ENCODE measurements at places on chromosomes 7 and 10.

DNA sequence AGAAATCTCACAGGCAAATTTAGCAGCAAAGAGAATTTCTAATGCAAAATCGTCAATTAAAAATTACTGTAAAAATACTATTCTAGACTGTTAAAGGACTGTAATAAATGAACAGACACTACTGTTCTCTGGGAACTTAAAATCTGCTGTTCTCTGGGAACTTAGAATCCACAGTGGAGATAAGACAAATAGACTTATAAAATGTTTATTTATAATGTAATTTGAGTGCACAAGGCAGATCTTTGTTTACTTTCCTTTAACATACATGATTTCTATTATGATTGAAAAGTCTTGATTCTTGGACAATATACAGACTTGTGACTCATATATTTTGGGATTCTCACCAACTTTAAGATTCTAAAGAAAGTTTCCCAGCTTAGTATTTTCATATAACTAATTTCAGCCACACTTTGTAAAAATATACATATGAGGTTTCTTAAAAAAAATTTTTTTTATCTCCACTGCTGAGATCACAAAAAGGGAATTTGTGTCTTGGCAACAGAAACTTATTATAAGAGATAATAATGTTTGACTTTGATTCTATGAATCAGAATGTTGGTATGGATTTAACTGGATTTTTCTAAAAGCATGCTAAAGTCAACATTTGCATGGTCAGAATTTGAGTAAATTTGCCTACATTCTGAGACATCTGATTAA, 166.3 kb upstream of the RHOBTB1 start:
- DNase-seq: no peak

GRCh38 chr10:129171812-129172211, 295.2 kb upstream of the MGMT start:
- DNase-seq: no peak

DNA sequence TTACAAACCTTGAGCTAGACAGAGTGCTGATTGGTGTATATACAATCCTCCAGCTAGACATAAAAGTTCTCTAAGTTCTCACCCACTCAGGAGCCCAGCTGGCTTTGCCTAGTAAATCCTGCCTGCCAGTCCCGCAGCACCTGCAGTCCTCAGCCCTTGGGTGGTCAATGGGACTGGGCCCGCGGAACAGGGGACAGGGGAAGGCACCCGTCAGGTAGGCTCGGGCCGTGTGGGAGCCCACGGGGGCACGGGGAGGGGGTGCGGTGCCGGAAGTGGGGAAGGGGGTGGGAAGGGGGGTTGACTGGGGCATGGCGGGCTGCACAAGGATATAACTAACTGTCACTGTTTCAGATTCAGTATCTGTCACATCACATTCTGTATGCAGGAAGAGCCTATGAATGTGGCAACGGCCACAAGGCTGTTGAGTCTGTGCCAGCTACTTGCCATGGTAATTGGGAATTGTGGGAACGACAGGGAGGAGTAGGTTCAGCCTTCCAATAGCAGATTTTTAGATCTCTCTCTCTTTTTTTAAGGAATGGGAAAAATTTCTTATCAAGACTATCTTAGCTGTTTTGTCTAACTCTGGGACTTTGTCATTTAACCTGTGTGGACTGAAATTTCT, 205.1 kb upstream of the PLPP4 start:
- DNase-seq: no peak

DNA sequence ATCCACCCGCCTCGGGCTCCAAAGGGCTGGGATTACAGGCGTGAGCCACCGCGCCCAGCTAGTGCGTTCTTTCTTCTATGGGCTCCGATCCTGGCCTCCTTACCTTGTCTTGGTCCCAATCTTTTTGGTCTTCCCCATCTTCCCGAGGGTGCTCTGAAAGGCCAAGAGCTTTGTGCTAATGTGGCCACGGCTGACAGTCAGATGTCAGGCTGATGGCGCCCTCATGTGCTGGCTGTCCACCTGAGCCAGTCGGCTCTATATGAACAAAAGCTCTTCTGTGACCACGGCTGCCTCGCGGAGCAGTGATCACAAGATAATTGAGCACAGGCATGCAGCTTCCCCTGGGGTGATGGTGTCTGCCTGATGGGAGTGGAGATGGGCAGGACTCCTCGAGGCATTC, 11.0 kb upstream of the AHCYL2 start:
- no peak for DNase-seq

DNA sequence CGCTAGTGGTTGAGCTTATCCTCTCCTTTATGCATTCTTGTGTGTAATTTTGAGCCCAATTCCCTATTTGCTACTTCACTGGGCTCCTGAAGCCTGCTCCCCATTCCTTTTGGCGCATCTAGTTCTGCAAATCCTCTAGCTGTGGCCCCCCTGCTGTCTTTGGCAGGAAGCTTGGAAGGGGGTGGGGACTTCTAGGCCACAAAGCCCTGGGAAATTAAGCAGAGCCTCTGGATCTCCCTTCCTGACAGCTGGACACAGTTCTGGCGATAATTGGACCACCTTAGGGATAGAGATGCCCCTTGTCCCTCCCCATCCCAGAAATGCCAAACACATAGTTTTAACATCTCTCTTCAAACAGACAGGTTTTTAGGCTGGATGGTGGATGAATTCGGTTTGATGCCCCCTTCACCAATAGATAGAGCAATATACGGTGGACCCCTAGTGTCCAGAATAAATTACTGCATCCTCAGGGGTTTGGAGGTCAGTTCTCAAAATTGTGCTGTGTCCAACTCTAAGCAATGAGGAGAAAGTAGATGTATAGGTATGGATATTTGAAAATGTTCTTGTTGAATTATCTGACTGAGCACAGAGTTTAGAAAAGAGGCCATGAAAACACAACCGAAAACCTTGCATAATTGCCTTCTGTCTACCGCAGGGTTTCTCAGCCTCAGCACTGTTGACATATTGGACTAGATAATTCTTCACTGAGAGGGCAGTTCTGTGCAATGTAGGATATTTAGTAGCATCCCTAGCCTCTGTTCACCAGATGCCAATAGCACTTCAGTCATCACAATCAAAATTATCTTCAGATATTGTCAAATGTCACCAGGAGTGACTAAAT, 75.5 kb downstream of the PAPSS2 start:
- no peak for DNase-seq

GRCh38 chr7:122260336-122260735, 44.2 kb downstream of the FEZF1 start:
- no peak for DNase-seq

- DNase-seq: no peak
These were observed 160.6 kb downstream of the MLLT10 start for GRCh38 chr10:21694631-21695030.

DNA sequence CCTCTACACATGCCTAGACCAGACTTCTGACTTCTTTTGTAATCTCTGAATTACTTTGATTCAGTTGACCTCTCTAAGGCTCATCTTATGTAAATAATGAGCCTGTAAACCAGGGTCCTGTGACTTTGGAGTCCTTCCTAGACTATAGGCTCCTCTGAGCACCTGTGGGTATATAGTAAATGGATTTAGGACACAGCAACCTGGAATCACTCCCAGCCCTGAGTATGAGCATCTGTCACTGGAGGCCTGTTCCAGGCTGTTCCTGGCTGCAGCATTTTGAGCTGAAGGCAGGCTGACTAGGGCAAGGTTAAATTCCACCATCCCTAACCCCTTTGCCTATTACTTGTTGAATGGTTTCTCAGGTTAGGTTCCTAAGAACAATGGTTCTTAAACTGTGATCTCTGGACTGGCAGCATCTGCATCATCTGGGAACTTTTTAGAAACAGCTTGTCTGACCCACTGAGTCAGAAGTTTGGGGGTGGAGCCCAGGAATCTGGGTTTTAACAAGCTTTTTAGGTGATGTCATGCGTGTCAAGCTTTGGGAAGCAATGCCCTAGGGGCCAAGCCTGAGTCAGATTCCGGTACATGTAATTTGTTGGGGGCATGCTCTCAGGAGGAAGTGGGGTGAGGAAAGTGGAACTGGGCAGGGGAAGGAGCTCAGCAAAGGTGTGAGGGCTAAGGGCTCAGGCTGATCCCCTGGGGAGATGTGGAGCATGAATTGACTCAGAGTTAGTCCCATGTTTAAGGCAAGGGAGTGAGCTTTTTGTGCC, 28.2 kb downstream of the MINDY4 start:
- no peak for DNase-seq

- no peak for DNase-seq
These were observed 190.5 kb upstream of the C7orf33 start for GRCh38 chr7:148400101-148400500.

GRCh38 chr10:76201962-76202361, 770.5 kb downstream of the LRMDA start:
- DNase-seq: no peak

DNA sequence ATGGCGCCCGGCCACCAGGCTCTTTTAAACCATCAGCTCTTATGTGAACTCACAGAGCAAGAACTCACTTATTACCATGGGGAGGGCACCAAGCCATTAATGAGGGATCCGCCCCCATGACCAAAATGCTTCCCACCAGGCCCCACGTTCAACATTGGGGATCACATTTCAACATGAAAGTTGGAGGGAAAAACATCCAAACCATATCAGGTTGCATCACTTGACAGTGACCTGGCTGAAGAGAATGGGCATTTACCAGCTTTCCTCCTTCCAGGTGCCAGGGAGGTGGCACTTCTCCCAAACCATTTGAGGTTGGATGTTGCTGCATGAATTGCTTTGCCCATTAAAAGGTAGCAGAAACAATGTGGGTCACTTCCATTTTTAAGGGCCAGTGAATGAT, 115.6 kb upstream of the TNS3 start:
- DNase-seq: no peak
